ENCODE measurements at places on chromosomes 5 and 9.

DNA sequence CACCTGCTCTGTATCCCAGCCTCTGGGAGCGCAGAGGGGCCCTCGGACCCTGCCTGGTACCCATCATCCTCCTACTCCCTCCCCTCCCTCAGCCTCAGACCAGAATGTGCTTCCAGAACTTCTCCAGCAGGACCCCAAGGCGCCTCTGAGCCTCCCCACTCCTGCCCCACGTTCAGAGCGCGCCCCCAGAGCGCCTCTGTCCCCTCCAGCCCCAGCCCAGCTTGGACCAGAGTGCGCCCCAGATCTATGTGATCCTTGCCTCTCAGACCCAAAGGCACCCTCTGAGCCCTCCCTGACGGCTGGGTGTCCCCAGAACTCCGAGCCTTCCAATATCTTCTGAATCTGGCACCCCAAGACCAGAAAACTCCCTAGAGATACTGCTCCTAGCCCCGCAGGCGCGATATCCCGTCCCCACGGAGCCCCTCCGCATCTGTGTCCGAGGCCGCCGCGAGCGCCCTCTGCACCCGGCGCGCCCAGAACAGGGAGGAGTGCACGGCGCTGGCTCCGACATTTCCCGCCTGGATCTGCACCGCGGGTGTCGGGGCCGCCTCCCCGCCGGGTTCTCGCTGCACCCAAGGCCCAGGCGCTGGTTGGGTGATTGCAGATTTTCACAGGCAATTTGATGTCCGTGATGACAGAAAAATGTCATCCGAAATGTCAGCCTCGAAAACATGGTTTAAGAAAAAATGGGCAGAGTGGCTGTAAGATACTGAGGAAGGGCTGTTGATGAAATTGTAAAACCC is 522 bp downstream of the BHMT start:
- no peak for DNase-seq

DNA sequence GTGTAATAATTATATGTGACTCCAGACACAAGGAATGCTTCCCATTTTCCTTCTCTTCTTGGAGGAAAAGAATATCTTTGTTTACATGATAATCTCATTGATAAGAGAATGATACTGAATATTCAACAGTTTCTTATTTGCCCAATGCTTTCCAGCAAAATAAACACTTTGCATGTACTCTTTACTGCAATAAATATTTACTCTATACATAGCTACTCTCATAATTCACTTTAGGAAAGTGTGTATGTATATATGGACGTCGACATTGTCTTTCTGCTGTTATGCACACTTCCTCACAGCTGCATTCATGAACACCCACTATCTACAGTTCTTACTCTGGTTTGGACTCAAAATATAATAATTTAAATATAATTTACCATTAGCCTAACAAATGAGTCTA is 617.4 kb upstream of the CDH10 start:
- DNase-seq, result no peak

DNA sequence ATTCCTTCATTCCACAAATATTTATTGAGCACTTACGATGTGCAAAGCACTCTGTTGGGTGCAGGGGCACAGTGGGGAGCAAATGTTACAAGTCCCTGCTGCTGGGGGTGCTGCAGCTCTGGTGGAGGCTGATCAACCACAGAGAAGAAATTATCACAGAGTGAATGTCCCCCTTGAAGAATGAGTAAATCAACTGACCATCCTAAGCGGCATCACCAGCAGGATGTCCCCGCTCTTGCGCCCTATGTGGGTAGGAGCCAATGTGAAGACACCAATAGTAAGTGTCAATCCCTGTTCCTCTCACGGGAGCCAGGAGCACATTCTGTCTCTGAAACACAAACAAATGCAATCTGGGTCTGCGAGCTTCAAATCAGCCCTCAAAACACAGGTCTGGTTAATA is 47.4 kb upstream of the TBC1D9B start:
- DNase-seq, result no peak

- no peak for DNase-seq
These were observed 28.7 kb upstream of the PALM2AKAP2 start for GRCh38 chr9:109751253-109751652.

- DNase-seq, result no peak
These were observed 48.5 kb downstream of the GDNF start for GRCh38 chr5:37791321-37791720.

- no peak for DNase-seq
These were observed 141.9 kb upstream of the IER5L start for GRCh38 chr9:129319938-129320481.

- no peak for DNase-seq
These were observed 88.7 kb downstream of the PIP5K1B start for GRCh38 chr9:68793605-68794343.

DNA sequence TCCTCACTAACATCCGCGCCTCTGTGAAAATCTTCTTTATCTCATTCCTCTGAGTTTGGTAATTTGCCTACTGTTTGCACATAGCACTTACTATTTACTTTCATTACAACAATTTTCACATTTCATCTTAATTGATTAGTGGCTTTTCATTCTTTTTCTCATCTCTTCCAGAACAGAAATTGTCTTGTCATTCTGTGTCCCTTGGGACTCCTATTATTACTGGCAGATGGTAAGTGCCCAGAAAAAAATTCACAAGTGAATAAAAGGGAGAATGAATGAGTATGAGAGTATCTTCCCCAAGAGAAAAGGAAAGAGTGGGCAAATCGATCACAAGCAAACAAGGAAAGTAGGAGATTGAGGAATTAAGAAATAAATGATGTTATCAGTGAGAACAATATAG is 876.1 kb downstream of the TLE4 start:
- DNase-seq, result no peak

- no peak for DNase-seq
These were observed 35.5 kb downstream of the VAV2 start for GRCh38 chr9:133956520-133957076.

- no peak for DNase-seq
These were observed 18.5 kb upstream of the SNAPC3 start for GRCh38 chr9:15404171-15404570.

DNA sequence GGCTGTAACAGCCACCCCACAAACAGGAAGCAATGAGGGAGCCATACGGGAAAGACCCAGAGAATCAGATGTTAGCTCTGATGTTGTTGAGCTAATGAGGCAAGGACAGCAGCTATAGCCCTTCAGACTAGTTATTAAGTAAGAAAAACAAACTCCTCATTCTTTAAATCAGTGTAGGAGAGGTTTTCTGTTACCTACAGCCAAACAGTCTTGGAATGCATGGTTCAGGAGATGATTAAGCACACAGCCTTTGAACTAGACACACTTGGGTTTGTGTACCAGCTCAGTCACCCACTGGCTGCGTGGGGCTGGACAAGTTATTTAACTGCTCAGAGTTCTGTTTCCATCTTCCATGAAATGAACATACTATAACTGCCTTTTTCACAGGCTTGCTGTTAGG is 68.1 kb downstream of the SPOCK1 start:
- DNase-seq, result no peak

- no peak for DNase-seq
These were observed 92.7 kb downstream of the NRG2 start for GRCh38 chr5:139950436-139950835.

- DNase-seq, result no peak
These were observed 88.6 kb downstream of the ZFAND5 start for GRCh38 chr9:72276429-72276828.

- no peak for DNase-seq
These were observed 164.9 kb downstream of the NTRK2 start for GRCh38 chr9:84834426-84834825.

- DNase-seq, result no peak
These were observed 572.9 kb upstream of the SGCD start for GRCh38 chr5:155753943-155754581.

DNA sequence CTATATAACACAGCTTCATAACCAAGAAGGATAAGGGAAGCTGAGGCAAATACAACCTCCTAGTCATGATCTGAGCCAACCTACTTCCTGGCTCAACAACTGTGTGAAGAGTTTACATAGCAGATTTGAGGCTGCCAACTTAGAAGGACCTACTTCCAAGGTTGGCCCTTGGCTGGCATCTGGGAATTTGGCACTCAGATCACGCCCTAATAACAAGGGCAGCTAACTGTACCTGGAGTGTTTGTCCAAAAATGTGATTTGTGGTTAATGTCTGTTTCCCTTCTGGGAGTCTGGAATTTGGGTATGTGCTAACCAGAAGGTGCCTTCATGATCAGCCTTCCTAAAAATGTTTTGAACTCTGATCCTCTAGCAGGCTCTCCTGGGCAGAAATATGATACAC is 287.2 kb downstream of the CAAP1 start:
- no peak for DNase-seq

DNA sequence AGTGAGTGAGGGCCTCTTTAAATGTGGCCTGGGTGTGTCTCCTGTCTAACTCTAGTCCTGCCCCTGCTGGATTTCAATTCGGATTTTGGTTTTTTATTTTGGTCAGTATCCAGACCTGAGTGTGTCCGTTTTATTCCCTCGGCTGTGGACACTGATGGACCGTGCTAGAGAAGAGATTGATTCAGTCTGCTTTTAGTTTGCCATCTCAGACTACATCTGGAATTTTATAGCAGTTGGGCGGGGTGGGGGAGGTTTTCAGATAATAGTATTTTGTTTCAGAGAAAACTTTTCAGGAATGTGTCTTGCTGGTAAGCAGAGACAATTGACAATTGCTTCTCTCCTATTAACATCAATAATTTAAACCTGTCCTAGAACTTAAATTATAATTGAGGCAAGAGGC is 308.1 kb downstream of the ARHGAP26 start:
- DNase-seq, result no peak

DNA sequence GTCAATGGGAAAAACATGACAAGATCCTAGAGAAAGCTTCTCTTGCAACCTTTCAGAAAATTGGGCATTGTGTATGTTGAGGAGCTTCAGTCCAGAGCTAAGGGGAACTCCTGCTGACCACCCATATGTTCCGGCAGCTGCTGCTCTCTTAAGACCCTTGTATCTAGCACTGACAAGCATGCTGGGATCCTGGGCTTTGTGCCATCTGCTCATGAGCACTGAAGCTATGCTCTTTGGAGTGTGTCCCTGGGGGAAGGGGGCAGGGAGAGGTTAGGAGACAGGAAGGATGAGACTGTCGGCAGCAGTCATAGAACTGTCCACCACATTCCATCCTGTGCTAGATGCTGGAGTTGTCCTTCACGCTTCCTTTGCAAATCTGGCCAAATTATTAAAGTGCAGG is 109.3 kb downstream of the JAKMIP2 start:
- DNase-seq, result no peak

- no peak for DNase-seq
These were observed 94.1 kb downstream of the DENND1A start for GRCh38 chr9:123835821-123836220.

DNA sequence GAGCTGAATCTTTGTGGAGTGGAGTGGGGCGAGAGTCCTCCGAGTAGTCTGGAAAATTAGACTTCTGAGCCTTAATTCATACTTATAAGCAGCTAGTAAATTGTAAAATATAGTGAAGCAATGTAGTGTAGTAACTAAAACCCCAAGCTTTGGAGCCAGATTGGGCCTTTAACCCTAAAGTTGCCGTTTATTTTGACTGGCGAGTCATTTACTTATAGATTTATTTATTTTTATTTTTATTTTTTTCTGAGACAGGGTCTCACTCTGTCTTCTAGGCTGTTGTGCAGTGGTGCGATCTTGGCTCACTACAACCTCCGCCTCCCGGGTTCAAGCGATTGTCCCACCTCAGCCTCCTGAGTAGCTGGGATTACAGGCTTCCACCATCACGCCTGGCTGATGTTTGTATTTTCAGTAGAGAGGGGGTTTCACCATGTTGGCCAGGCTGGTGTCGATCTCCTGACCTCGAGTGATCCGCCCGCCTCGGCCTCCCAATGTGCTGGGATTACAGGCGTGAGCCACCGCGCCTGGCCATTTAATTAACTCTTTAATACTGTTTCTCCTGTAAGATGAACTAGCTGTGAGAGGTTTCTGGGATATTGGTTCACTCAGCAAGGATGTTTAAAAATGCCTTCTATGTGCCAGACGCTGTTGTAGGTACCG is 687 bp upstream of the RPS23 start:
- DNase-seq, result no peak

DNA sequence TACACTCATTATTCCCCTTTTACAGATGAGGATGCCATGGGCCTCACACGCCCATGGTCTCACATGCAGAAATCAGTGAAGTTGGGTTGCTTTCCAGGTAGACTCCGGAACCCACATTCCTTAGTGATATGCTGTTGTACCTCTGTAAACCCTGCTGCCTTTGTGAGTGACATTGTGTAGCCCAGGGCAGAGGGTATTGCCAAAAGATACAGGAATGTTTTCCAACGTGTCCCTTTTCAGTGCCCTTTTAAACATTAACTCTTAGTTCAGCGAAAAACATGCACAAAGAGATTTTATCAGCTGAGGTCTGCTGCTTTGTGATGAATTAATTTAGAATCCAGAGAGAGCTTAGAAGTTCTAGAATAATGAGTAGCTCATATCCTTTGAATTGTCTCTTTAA is 38.3 kb upstream of the TRMT10B start:
- DNase-seq, result no peak

DNA sequence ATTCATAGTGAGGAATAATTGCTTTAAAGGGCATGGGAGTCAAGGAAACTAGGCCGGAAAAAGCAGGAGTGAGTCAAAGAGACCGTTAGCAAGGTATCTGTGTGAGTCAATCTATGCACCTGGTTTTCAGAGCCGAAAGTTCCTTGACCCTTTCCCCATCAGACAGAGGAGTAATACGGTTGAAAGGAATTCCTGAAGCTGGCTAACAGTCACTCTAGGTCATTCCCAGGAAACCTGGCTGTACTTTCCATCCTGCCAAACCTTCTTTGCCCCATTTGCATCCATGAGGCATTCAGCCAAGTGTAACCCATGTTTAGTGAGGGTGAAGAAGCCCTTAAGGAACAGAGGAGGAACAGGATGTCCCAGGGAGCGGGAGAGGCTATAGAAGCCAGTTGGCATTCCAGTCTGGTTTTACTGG is 16.2 kb downstream of the RBM18 start:
- no peak for DNase-seq

DNA sequence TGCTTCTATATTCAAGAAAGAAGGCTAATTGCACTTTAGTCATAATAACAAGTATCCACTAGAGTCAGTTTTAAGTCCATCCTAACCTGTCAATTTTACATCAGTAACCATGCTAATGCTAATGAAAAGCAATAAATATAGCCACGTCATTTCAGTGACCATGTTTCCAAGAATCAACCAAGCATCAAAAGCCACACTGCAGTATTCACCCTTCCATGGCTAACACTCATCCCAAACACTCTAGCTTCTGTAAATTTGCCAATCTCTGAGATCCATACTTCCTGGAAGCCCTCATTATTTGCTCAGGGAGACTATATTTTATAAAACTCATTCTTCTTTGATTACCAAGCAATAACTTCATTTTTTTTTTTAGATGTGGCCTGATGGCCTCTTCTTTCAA is 712.0 kb downstream of the CETN3 start:
- no peak for DNase-seq

DNA sequence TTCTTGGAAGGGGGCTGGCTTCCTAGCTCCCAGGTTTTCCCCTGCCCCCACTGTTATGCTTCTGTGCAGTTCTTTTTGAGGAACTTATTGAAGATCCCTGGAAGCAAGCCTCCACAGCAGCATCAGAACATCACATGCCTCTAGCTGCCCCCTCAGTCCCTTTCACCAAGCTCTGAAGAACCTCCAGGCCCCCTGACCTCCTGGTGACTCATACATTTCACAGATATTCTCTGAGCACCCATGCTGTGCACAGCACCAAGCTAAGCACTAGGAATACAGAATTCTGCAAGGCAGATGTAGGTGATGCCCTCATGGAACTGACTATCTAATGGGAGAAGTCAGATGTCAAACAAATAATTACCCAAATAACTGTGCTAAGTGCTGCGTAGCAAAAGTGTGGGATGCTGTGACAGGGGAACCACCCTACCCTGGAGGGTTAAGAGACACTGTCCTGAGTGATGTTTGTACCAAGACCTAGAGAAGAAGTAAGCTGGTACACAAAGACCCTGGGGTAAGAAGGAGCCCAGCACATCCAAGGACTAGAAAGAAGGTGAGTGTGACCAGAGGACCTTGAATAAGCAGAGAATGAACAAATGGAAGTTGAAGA is 213.7 kb upstream of the NR4A3 start:
- no peak for DNase-seq

All from SW 1271 (cell line).